ENCODE measurements at places on chromosomes 13 and 19. TPM values are rescaled to one million over a fixed set of nuclear protein-coding genes. Genes with fewer than 3 reads are reported as not detected.

Gene SIGLEC8
- total RNA-seq, result not detected

Gene FCER2
- not detected for total RNA-seq

Gene MRPL57
- 19.1 TPM for total RNA-seq

Gene CEACAM4
- not detected for total RNA-seq

Gene ADGRE3
- total RNA-seq, result not detected

Gene PROZ
- total RNA-seq, result not detected

Gene CYP2A7
- not detected for total RNA-seq

Gene APOC4
- not detected for total RNA-seq

Gene RNF113B
- not detected for total RNA-seq

Gene EPN1
- total RNA-seq, result 197 TPM

Gene ELSPBP1
- total RNA-seq, result not detected

Gene KLK11
- not detected for total RNA-seq

Gene LGI4
- total RNA-seq, result 0.05 TPM

Gene PNMA8B
- 4.1 TPM for total RNA-seq

Gene UHRF1
- 3.1 TPM for total RNA-seq

Gene VSIG10L
- total RNA-seq, result 0.31 TPM

Gene NTF4
- not detected for total RNA-seq

Gene ZGLP1
- 3.2 TPM for total RNA-seq

Gene SETDB2
- 3.6 TPM for total RNA-seq

Gene PALM
- 55.6 TPM for total RNA-seq

Gene CD70
- total RNA-seq, result not detected

Gene CPB2
- not detected for total RNA-seq

Gene PSG4
- 0.20 TPM for total RNA-seq

Gene VSTM2B
- total RNA-seq, result not detected

Gene TNNI3
- total RNA-seq, result not detected

Gene RFPL4A
- total RNA-seq, result not detected

Gene KBTBD6
- 10.8 TPM for total RNA-seq

Gene ZNF491
- total RNA-seq, result 0.78 TPM
